ENCODE measurements at places on chromosomes 6 and 20. TPM values are rescaled to one million over a fixed set of nuclear protein-coding genes. Genes with fewer than 3 reads are reported as not detected.

The CCHCR1 gene
- 6.5 TPM for total RNA-seq

The RHAG gene
- 0.07 TPM for total RNA-seq

The CST9 gene
- not detected for total RNA-seq

The GRM4 gene
- total RNA-seq: 0.12 TPM

The C20orf202 gene
- total RNA-seq: not detected

The GTSF1L gene
- not detected for total RNA-seq

The MAS1 gene
- not detected for total RNA-seq

The OR2H2 gene
- not detected for total RNA-seq

The GHRH gene
- total RNA-seq: not detected

The BEND3 gene
- 3.3 TPM for total RNA-seq

The ISM1 gene
- total RNA-seq: 0.43 TPM

The TMEM74B gene
- total RNA-seq: 3.2 TPM

The SERINC3 gene
- 70.4 TPM for total RNA-seq

The TDP2 gene
- 37.2 TPM for total RNA-seq

The DSTN gene
- total RNA-seq: 688 TPM

The FAM83C gene
- 0.06 TPM for total RNA-seq

The FOXA2 gene
- 16.4 TPM for total RNA-seq

The C20orf141 gene
- total RNA-seq: 0.38 TPM

The CASS4 gene
- not detected for total RNA-seq

The SYTL3 gene
- total RNA-seq: 0.98 TPM

The COL19A1 gene
- not detected for total RNA-seq

The CLDN20 gene
- not detected for total RNA-seq

The HEY2 gene
- not detected for total RNA-seq

The SLC12A5 gene
- 15.1 TPM for total RNA-seq

The CSE1L gene
- total RNA-seq: 96.8 TPM

The GPLD1 gene
- 1.3 TPM for total RNA-seq

The SLC26A8 gene
- not detected for total RNA-seq

The SLC22A1 gene
- total RNA-seq: 2.5 TPM

The ZBTB12 gene
- 5.3 TPM for total RNA-seq

The MCHR2 gene
- total RNA-seq: not detected

The ADGRG6 gene
- total RNA-seq: 39.7 TPM

The SIRT5 gene
- total RNA-seq: 3.9 TPM

The KCNK17 gene
- not detected for total RNA-seq

The ZSCAN23 gene
- total RNA-seq: not detected

The OR12D3 gene
- total RNA-seq: not detected

The KCNQ5 gene
- 1.6 TPM for total RNA-seq

The RNF182 gene
- total RNA-seq: 3.5 TPM

The TCF19 gene
- 15.4 TPM for total RNA-seq

The TRAM2 gene
- 26.1 TPM for total RNA-seq

The GJA10 gene
- not detected for total RNA-seq

The PARD6B gene
- 2.9 TPM for total RNA-seq

The GABRR1 gene
- not detected for total RNA-seq

The HDGFL1 gene
- total RNA-seq: not detected
